ENCODE measurements at places on chromosomes 2 and 18. TPM values are rescaled to one million over a fixed set of nuclear protein-coding genes. Genes with fewer than 3 reads are reported as not detected.

DNA sequence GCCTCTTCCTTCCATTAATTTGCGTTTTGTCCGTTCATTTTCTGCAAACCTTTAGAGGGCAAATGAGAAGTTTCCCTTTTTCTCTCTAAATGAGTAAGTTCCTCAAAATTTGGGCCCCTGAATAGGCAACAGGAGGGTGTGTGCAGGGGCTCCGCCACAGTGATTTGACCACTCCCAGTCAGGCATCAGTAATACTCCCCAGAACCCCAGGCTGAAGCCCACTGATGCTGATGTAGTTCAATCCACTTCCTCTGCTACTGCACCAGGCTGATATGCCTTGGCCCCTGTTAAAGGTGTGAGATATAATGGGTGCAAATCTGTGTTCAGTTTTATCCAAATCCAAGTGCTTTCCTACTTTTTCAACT, 1150.0 kb downstream of the RPIA start:
- no peak for DNase-seq

GRCh38 chr18:903701-904100, 970 bp upstream of the ADCYAP1 start:
- peak; percentile 64 for DNase-seq

DNA sequence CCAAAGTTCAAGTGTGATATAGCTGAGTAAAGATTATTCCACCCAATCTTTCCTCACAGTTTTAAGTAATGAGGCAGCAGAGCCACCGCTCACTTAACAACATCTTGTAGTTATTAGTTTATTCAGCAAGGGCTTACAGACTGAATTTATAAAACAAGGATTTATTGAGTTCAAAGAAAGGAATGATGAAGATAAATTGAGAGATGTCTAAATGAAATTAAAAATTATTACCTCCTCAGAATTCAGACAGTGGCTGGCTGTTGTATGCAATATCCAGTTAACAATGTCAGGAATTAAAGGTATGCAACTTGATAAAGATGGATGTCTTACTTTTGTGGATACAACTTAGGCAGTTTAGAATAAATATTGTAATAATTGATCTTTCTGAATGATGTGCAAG, 927.3 kb upstream of the CDH2 start:
- DNase-seq, result no peak

Gene IMPACT
- 16.6 TPM for total RNA-seq

Gene HTRA2
- total RNA-seq, result 38.1 TPM

GRCh38 chr18:59672235-59672711, 24.9 kb downstream of the CCBE1 start:
- DNase-seq, result no peak

Gene CAPG
- 23.4 TPM for total RNA-seq

Gene PSMA8
- not detected for total RNA-seq

DNA sequence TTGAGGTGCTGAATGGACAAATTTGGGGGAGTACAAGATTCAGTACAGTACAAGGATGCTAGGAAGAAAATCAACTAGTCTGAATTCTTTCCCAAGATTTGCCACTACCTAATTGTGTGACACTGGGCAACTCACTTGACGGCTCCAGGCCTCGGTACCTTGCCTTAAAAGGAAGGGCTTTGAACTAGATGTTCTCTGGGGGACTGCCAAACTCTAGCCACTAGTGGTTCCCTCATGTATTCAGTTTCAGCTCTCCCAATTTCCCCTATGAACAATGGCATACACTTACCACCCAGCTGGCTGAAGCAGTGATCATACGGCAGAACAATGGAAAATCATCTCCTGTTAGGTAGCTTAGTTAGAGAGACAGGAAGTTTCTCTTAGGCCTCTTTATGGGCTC, 73.4 kb downstream of the VWC2L start:
- DNase-seq, result no peak

Gene SNORC
- total RNA-seq, result 0.40 TPM

GRCh38 chr2:44191739-44192138, 23.1 kb downstream of the PPM1B start:
- DNase-seq, result no peak

Gene GBX2
- 2.0 TPM for total RNA-seq

- DNase-seq, result no peak
Measured at GRCh38 chr2:23668756-23669304, 258.1 kb downstream of the ATAD2B start.

GRCh38 chr2:227095346-227095745, 68.7 kb downstream of the COL4A4 start:
- peak; percentile 30 for DNase-seq

DNA sequence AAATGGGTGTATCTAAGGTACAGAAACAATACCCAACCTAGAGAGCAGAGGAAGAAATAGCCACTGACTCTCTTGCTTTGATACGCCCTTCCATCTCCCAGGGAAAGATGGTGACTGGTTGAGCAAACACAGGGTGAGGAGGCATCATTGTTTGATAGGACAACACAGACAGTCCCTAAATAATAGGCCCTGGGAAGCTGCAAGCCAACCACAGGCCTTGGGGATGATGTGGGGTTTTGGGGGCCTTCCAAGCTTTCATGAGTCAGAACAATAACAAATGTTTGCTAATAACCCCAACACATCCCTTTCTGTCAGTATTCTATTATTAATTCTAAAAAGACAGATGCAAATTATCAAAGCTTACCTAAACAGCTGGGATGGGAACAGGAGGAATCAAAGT, 9.8 kb downstream of the LGALSL start:
- no peak for DNase-seq

DNA sequence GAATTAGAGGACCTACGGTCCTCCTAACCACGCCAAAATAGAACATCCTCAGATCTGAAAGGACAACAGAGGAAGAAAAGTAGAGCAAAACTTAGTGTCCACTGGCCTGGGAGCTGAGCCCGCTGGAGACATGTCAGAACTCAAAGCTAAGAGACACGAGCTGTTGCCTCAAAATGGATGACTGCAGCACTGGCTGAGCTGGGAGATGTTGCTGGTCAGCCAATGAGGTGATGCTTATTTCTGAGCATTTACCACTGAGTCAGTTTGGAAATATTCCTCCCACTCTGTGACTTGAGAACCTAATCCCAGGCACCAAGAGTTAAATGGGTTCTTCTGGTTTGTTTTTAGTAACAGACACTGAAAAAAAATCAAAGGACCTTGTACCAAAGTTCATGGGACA, 32.6 kb downstream of the FBXO15 start:
- DNase-seq, result no peak

Gene POTEI
- 0.79 TPM for total RNA-seq

GRCh38 chr2:205496370-205496769, 185.9 kb upstream of the NRP2 start:
- no peak for DNase-seq

GRCh38 chr2:31384351-31384750, 30.2 kb downstream of the XDH start:
- no peak for DNase-seq

- DNase-seq, result no peak
Measured at GRCh38 chr2:146950361-146950760, 894.5 kb upstream of the ACVR2A start.

Gene SETBP1
- total RNA-seq, result 1.1 TPM

Gene MAP3K19
- not detected for total RNA-seq

Measured in lung microvascular endothelial cell (primary cell).